ENCODE measurements at places on chromosomes 1 and 21.

- no peak for DNase-seq
Measured at GRCh38 chr1:151814426-151814825, 9.2 kb upstream of the LINGO4 start.

DNA sequence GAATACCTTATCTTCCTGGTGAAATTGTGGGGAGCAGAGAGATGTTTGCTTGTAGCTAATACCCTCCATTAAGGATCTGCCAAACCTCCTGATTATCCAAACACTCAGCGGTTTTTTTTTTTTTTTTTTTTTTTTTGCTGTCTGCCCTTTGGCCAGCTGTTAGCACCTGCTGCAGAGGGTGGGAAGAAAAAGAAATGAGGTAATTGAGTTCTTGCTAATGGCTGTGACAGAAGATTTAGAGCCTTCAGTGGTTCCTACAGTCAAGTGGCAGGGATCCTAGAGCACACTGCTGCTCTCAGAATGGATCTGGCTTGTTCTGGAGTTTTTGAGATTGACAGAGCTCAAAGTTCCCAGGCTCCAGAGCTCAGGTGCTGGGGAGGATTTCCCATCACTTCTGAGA lies 342.5 kb downstream of the DISC1 start:
- no peak for DNase-seq

DNA sequence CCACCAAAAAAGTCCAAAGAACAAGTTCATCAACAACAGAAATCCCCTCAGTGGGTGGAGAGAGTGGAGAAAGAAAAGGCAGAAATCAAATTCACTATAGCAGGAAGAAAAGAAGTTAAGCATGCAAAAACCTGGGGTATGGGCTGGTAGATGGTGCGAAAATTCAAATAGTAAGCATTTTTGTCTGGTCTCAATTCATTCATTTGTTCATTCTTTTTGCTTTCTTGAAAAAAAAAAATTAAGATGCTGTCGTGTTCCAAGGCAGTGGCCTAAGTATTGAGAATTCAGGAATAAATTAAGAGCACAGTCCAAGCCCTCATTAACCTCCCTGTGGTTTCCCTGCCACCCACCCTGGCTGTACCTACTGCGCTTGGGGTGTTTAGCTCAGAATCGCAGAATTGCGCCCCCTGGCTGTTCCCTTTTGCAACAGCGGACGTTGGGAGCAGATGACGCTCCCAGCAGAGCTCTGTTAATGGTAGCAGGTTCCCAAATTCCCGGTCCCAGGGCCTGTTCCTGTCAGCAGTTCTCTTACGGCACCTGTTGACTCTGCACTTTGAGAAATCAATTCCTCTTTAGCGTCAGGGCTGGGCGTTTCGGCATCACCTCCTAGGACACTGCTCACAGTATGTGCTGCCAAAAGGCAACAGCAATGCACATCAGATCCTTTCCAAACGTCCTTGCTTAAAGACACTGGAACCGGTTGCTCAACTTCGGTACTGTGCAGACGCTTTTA lies 34.0 kb upstream of the SSX2IP start:
- peak; percentile 48 for DNase-seq

- DNase-seq = no peak
Measured at GRCh38 chr1:201009962-201010645, 13.4 kb downstream of the KIF21B start.

GRCh38 chr21:31370893-31371544 lies 27.0 kb upstream of the TIAM1 start:
- DNase-seq = no peak

DNA sequence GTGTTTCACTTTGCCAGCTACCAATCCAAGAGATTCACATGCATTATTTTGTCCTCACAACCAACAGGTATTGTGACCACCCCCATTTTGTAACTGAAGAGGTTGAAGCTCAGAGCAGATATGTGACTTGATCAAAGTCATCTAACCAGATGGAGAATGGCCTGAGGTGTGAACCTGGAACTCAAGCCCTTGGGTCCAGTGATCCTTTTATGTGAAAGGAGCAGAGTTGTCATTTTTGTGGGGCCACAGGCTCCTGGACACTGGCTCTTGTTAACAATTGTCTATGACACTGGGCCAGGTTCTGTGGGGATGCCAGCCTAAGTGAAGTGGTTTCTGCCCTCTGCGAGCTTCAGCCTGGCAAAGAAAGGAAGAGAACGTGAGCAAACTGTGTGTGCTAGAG lies 172.6 kb downstream of the ZZZ3 start:
- DNase-seq = no peak

Data from activated naive CD4-positive, alpha-beta T cell treated with anti-CD3 and anti-CD28 coated beads, Interleukin-2, amount 50 U/mL, for 16 hours (primary cell).